ENCODE measurements at places on chromosomes 1 and 21.

- H3K27ac ChIP-seq, result no peak overlapping the region
- H3K36me3 ChIP-seq, result peaks cover 4% of the 10 kb centered on the region
- H3K4me1 ChIP-seq, result peaks cover 54% of the 10 kb centered on the region
Observed at GRCh38 chr1:172350856-172351255, 69.6 kb upstream of the C1orf105 start.

DNA sequence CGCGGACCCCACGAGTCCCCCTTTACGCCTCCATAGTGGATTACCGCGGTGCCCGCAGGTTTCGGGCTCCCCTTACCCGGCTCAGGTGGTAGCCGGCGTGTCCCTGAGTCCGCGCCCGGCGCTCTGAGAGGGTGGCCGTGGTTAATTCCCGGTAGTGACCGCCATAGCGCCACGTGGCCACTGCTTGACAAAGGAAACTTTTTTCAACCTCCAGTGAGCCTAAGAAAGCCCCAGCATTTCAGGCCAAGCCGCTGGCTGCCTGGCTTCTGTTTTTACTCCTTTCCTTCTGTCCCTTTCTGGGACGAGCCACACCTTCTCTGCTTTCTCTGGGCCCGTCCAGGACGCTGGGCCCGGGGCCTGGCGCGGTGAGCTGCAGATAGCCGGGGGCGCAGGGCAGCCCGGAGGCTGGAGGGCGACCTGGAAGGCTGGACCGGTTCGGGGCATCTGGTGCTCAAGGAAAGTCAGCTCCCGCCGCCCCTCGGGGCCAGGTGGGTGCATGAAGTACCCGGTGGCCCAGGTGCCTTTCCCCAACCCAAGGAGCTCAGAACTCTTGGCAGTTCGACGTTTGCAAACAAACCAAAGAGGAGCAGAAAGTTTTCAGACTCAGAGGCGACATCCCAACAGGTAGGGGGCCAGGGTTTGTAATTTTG is 540 bp upstream of the C1orf198 start:
- H3K36me3 ChIP-seq, result peaks cover 38% of the 10 kb centered on the region
- H3K4me3 ChIP-seq, result peak overlapping the region; percentile 86
- peak overlapping the region; percentile 97 for H3K27ac ChIP-seq
- no peaks in the 10 kb centered on the region for H3K27me3 ChIP-seq
- peak; percentile 78 for DNase-seq
- H3K4me1 ChIP-seq, result peaks cover 42% of the 10 kb centered on the region

DNA sequence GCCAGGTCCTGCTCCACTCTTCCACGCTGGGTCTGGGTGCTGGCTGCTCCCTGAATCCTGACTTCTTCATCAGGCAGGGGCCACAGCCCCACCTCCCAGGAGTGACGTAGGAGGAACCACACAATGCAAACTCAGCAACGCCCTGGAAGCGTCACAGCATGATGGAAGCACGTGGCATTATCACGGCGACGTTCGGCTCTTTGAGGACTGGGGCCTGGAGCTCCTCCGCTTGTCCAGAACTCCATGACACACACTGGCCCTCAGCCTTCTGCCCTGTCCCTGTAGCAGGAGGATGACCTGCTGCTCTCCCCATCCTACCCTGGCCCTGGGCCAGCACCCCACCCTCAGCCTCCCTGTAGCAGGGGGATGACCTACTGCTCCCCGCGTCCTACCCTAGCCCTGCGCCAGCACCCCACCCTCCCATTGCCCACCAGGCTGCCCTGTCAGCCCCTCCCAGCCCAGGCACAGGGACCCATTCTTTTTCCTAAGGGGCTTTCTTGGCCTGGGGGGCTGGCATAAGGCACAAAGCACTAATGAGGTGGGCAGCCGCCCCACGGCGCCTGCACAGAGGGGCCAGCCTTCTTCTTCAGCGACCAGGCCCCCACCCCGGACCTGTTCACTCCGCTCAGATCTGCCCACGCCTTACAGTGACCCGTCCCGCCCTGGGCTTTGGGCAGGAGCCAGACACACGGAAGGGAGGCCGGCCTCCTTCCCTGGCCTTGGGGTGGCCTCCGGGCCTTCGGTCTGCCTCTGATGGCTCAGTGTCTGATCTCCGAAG is 65.7 kb downstream of the DHRS3 start:
- H3K36me3 ChIP-seq, result peaks cover 24% of the 10 kb centered on the region
- no peak overlapping the region for H3K4me3 ChIP-seq
- no peaks in the 10 kb centered on the region for H3K27me3 ChIP-seq

DNA sequence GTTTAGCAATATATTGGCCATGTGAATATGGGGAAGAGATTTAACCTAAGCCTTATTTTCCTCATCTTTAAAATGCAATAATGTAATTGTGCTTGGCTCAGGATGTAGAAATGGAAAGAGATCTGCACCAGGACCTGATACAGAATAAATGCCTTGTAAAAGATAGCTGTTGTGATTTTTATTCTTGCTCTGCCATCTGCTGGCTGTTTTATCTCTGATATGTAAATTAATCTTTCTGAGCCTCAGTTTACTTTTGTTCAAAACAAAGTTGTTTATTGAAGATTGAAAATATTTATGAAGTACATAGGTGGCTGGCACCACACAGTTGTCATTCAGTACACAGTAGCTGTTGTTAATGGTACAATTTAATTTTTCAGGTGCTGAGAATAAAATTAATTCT is 21.9 kb downstream of the ZYG11B start:
- no peak for DNase-seq
- H3K4me3 ChIP-seq, result no peak overlapping the region
- H3K27me3 ChIP-seq, result no peaks in the 10 kb centered on the region

DNA sequence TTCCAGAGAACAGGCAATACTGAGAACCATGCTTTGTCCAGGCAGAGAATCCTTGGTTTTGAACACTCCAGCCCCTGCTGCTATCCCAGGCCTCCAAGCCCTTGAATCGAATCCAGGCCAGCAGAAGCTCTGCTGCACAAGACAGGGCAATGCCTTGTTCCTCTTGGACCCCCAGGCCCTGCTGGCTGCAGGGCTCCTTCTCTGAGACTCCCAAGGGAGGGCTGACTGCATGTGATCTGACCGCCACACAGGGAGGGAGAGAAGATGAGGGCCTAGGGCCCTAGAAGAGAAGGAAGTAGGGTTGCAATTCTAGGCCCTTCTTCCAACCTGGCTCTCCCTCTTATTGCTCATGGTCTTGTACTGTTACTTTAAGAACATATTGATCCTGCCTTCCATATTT is 160.6 kb upstream of the EDN2 start:
- no peaks in the 10 kb centered on the region for H3K27me3 ChIP-seq
- H3K27ac ChIP-seq, result no peak overlapping the region
- H3K4me1 ChIP-seq, result no peaks in the 10 kb centered on the region
- no peak overlapping the region for H3K4me3 ChIP-seq

- H3K4me3 ChIP-seq, result no peak overlapping the region
- peak; percentile 78 for DNase-seq
- no peaks in the 10 kb centered on the region for H3K27me3 ChIP-seq
- H3K36me3 ChIP-seq, result peaks cover 14% of the 10 kb centered on the region
- peak overlapping the region; percentile 15 for H3K27ac ChIP-seq
Observed at GRCh38 chr1:12539705-12540579, 78.1 kb downstream of the DHRS3 start.

- peak; percentile 61 for DNase-seq
- peaks cover 16% of the 10 kb centered on the region for H3K4me1 ChIP-seq
- no peak overlapping the region for H3K27ac ChIP-seq
- H3K4me3 ChIP-seq, result no peak overlapping the region
- H3K36me3 ChIP-seq, result no peaks in the 10 kb centered on the region
- no peaks in the 10 kb centered on the region for H3K27me3 ChIP-seq
Observed at GRCh38 chr1:162230096-162230495, 146.6 kb downstream of the SPATA46 start.

- H3K27me3 ChIP-seq, result peaks cover 22% of the 10 kb centered on the region
- H3K4me3 ChIP-seq, result no peak overlapping the region
- H3K4me1 ChIP-seq, result no peaks in the 10 kb centered on the region
- H3K36me3 ChIP-seq, result no peaks in the 10 kb centered on the region
Observed at GRCh38 chr21:44994047-44994694, 54.3 kb downstream of the SLX9 start.

- no peak overlapping the region for H3K4me3 ChIP-seq
- peaks cover 63% of the 10 kb centered on the region for H3K27me3 ChIP-seq
- DNase-seq, result no peak
Observed at GRCh38 chr1:101239095-101240040, 2.5 kb downstream of the S1PR1 start.
